ENCODE measurements at places on chromosomes 6 and 20. TPM values are rescaled to one million over a fixed set of nuclear protein-coding genes. Genes with fewer than 3 reads are reported as not detected.
A peak's percentile ranks its signal among the peaks of the same experiment; 100 is the strongest.

EPPIN gene
- not detected for total RNA-seq

TMEM244 gene
- total RNA-seq, result 0.52 TPM

NRSN1 gene
- not detected for total RNA-seq

MAK gene
- not detected for total RNA-seq

C2 gene
- 0.86 TPM for total RNA-seq

EYA2 gene
- 0.11 TPM for total RNA-seq

LST1 gene
- not detected for total RNA-seq

COL11A2 gene
- 1.1 TPM for total RNA-seq

GRCh38 chr6:132357120-132357519 lies 44.2 kb downstream of the MOXD1 start:
- peak; percentile 48 for DNase-seq

- peak; percentile 61 for DNase-seq
Measured at GRCh38 chr6:125995972-125996580, 9.7 kb downstream of the TRMT11 start.

DNA sequence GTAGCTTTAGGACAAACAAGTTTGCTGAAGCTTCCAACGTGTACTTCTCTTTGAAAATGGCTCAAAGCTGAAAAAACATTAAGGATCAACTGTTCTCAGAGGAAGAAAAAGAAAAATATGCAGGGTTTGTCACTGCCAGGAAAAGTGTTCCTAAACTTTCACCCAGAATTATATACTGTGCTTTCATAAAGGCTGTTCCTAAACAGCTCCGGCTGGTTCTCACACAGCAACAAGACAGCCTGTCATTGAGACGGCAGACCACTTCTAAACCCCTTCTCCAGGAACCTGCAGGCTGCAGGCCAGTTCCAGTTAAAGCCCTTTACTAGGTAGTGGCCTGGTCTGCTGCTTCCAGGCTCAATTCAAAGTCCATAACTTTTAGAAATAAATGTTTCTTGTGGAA lies 97.4 kb upstream of the SOX4 start:
- no peak for DNase-seq

DNA sequence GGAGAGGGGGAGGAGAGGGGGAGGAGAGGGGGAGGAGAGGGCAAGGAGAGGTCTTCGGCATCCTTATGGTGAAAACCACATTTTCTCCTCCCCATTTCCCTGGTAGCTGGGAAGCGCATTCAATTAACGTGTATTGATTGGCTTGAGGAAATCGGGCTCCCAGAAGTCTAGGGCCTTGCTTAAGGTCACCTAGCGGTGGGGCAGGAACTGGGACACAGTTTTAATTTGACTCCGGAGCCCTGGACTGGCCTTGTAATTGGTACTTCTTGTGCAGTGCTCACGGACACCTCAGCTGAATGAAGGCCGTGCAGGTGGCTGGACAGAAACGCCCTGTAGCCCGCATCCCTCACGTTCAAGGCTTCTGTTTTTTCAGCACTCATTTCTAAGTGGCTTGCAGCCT lies 42.8 kb downstream of the CTCFL start:
- no peak for DNase-seq

- DNase-seq, result no peak
Measured at GRCh38 chr6:13709689-13710551, 1.7 kb downstream of the RANBP9 start.

DNA sequence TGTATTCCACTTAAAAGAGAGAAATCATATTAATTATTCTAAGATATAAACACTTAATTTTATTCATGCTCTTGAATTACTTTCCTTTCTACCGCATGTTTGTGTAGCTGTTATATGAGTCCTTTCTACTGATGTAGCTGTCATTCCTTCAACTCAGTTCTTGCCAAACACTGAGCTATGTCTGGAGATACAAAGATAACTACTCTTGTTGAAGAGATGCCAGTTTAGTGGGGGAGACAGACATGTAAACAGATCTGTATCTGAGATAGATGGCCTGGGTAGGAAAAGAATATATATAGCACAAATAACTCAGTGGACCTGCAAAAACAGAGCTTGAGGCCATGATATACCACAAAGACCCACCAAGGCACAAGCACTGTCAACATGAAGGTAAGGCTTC lies 157.3 kb downstream of the BTBD9 start:
- no peak for DNase-seq

GRCh38 chr6:107108201-107108890 lies 7.0 kb downstream of the BEND3 start:
- no peak for DNase-seq

DNA sequence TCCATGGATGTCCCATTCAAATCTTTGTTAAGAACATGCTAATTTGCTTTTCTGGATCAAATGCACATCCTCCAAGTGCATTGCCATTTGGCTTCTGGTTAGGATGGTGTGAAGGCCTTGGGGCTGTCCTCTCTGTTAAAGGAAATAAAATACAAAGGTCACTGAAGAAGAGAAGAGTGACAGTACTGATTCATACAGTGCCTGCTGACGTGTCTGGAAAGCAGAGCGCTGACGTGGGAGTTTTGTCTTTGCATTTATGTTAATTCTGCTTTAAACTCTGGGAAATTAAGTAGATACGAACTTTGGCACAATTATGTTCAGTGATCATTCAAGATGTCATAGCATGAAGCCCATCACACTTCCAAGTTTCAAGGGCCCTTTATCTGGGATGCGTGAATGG lies 33.2 kb downstream of the SYNDIG1 start:
- DNase-seq, result no peak

- DNase-seq, result no peak
Measured at GRCh38 chr6:135505222-135505621, 7.7 kb upstream of the AHI1 start.

DNA sequence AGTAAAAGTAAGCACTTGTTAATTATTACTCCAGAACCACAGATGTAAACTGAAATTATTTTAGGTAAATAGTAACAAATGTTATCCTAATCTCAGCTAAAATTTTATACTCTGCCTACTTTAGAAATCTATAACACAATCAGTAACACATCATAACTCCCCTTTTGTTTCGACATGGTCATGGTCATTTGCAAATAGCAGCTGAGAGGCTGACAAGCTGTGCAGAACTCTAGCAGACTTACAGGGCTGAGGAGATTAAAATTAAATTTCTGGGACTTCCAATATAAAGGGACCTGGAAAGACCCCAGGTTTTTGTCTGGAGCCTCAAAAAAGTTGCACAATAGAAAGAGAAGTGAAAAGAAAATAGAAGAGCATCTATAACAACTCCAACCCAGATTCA lies 88.8 kb downstream of the PRL start:
- no peak for DNase-seq

GRCh38 chr6:37135835-37136694 lies 33.9 kb upstream of the PIM1 start:
- DNase-seq, result no peak

GRCh38 chr20:50273601-50274491 lies 83.2 kb downstream of the CEBPB start:
- no peak for DNase-seq

DNA sequence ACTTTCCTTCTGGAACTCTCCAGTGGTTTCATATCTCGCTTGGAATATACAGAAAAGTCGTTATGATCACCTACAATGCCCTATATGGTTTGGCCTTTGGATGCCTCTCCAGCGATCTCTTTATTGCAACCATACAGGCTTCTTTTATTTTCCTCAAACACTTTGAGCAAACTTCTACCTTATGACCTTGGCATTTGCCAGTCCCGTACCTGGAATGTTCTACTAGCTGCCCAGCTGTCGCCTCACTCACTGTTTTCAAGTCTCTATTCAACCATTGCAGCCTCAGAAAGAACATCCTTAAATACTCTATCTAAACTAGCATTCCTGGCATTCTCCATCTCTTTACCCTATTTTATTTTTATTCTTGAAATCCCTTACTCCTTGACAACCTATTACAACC lies 50.4 kb upstream of the NEDD9 start:
- DNase-seq, result no peak

DNA sequence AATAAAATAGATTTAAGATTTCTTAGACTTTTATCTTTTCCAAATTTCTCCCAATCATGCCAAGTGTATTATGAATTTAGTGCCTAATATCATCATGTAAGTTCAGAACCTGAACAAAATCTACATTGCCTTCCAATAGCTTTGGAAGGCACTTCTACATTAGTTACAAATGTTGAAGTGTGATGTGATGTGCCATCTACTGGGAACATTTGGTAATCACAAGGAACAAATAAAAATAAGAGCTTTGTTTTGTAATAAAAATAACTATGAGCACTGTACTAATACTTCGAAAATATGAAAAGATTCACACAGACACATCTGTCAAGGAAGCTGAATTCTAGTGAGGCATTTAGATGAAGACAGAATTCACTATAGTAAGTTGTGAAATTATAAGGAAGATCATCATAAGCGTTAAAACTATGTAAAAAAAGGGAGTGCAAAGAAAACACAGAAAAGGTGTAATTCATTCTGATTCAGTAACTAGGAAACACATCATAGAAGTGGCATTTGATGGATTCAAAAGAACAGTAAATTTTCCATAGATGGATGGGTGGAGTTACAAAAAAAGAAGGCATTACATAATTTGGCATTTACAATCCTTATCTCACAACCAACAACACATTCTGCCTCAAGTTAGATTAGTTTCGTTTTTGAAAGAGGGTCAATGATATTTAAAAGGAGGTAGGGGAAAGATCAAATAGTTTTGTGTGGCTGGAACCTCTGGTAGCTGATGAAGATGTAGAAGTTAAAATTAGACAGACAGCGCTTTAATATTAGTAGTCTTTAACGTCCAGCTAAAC lies 161.0 kb downstream of the ASCC3 start:
- peak; percentile 51 for DNase-seq

GRCh38 chr6:117538615-117539014 lies 56.1 kb downstream of the DCBLD1 start:
- peak; percentile 27 for DNase-seq

DNA sequence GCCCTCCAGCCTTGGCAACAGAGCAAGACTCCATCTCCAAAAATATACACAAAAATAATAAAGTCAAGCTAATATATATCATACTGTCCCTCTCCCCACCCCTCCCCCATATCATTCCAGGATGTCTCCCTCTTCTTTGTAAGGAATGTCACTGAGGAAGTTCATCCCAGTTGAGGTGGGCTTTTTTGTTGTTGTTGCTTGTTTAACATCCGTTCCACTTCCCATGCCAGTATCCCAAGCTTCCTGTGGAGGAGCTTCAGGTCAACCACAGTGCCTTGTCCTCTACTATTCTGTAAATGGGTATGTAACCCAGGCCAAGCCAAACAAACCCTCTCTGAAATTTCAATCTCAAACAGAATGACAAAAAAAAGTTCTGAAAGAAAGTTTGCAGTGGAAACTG lies 19.0 kb upstream of the PTPN1 start:
- DNase-seq, result no peak

DNA sequence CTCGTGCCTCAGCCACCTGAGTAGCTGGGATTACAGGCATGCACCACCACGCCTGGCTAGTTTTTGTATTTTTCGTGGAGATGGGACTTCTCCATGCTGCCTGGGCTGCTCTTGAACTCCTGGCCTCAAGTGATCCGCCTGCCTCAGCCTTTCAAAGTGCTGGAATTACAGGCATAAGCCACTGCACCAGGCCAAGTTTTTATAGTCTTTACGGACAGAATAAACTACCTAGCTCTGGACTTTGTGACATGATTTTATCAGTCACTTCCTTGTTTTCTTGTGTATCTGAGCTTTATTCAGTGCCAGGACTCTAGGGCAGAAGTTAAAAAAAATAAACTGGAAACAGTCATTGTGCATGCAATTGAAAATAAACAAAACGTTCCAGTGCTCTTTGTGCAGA lies 46.7 kb upstream of the RALGAPA2 start:
- no peak for DNase-seq

GRCh38 chr6:23388086-23388783 lies 737.8 kb upstream of the NRSN1 start:
- no peak for DNase-seq
